ENCODE measurements at places on chromosomes 16 and 17.

DNA sequence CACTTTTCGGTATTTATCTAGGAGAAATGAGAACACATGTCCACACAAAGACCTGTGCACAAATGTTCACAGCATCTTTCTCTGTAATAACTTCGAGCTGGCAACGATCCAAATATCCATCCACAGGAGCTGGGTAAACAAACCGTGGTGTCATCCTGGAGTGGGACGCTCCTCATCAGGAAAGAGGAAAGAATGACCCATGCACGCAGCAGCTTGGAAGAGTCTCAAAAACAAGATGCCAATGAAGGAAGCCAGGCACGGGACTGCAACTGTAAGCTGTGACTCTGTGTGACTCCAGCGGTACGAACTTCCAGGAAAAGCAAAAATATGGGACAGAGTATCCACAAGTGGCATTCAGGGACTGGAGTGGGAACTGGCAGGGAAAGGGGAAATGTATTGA lies 36.7 kb upstream of the CIBAR2 start:
- DNase-seq, result no peak

- DNase-seq, result no peak
These were observed 13.6 kb downstream of the ZC3H7A start for GRCh38 chr16:11783319-11784037.

DNA sequence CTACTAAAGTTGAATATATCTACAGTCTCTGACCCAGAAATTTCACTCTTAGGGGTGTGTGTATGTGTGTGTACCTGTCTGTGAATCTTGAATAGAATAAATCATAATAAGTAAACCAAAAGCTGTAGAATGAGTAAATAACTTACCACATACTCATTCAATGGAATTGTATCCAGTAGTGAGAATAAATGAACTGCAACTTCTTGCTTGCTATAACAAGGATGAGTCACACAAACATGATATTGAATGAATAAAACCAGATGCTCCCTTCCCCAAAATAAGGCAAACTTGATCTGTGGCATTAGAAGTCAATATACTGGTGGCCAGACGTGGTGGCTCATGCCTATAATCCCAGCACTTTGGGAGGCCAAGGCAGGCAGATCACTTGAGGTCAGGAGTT lies 259.8 kb upstream of the MON1B start:
- no peak for DNase-seq

GRCh38 chr16:55489119-55489955 lies 10.3 kb downstream of the MMP2 start:
- no peak for DNase-seq

DNA sequence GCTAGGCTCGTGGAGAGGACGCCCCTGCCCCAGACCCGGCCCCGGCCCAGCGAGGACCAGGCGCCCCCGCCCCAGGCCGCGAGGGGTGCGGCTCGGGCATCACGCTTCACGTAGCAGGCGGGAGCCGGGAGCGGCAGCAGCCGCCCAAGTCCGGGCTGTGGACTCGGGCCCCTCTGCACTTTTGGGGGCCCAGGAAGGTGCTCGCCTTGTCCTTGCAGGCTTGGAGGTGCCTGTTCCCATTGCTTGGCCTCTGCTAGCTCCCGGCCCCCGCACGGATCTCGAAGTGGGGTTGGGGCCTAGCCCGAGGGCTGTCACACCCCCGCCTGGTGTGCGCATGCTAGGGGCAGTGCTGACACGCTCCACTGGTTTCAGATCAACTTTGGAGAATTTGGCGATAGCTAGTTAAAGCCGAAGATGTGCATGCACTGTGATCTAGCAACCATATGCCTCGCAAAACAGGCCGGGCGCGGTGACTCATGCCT lies 55.7 kb downstream of the WSB1 start:
- DNase-seq, result no peak

GRCh38 chr17:36817483-36818048 lies 119.7 kb upstream of the LHX1 start:
- DNase-seq, result no peak

DNA sequence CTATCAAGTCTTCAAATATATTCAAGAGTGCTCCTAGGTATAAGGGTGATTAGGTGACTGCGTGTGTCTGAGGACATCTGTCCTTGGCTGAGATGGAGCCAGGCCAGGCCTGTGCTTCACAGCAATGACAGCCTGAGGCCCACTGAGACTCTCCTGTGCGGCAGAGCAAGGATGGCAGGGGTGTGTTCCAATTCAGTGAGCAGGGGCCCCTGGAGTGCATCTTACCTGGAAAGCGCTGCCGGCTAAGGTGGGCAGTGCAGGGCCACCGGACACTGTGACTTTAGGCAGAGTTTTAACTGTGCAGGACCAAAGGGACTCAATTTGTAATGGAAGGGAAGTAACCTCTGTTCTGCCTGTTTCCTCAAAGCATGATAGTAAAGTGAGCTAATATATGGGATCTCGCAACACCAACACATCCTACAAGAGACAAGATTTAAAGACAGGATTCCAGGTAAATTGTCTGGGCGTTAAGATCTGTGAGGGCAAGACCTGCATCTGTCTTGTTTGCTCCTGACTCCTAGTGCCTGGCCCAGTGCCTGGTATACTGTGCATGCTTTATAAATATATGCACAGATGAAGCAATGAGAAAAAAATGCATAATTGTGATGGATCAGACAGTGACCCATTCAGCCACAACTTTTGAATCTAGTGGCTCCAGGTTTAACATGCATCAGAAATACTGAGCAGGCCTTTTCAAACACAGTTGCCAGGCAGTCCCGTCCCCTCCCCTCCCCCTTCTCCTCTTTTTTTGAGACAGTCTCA lies 86.7 kb downstream of the MRC2 start:
- no peak for DNase-seq

GRCh38 chr17:63626551-63627180 lies 4.4 kb downstream of the MAP3K3 start:
- no peak for DNase-seq

GRCh38 chr17:63480826-63481487 lies 4.1 kb downstream of the ACE start:
- DNase-seq, result no peak

GRCh38 chr17:57107498-57108101 lies 22.6 kb downstream of the AKAP1 start:
- no peak for DNase-seq

DNA sequence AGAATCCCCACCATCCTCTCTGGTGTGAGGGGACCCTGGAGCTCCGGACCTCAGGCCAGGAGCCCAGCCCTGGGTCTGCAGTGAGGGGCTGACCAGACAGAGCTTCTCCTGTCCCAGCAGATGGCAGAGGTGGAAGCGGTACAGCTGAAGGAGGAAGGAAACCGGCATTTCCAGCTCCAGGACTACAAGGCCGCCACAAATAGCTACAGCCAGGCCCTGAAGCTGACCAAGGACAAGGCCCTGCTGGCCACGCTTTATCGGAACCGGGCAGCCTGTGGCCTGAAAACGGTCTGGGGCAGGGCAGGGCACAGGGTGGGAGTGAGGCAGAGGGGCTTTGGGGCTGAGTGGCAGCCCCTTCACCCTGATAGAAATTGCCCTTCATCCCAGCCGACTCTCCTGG lies 527 bp downstream of the UNC45B start:
- DNase-seq, result no peak

DNA sequence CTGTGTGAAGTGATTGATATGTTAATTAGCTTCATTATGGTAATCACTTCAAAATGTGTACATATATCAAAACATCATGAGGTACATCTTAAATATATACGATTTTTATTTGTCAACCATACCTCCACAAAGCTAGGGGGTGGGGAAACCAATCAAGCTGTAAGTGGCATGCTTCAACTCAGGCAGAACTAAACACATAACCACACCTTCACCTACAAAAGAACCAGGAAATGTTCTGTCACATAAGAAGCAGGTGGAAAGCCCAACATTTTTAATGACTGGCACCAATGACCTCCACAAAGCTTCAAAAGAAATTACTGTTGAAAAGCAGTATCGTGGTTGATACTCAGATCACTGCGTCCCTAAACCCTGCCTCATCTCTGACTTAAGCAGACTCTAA lies 867.7 kb upstream of the EEF2KMT start:
- no peak for DNase-seq

GRCh38 chr16:51982715-51983680 lies 563.9 kb downstream of the TOX3 start:
- DNase-seq, result no peak

DNA sequence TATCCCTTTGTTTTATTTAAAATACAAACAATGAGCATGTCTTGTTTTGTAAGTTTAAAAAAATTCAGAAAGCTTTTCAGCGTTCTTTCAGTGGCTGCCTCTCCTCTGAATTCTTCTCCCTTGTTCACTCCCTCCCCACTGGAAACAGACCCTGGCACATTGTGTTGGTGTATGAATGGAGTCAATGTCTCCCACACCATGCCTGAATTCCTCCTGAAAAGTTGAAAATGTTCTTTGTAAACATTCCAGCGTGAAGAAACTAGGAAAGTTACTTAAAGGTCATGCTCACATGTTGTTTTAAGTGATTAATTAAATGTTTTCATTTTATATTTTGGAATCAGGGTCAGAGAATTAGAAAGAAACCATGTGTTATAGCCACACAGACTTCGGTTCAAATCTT lies 136.9 kb upstream of the DYNLRB2 start:
- DNase-seq, result no peak

DNA sequence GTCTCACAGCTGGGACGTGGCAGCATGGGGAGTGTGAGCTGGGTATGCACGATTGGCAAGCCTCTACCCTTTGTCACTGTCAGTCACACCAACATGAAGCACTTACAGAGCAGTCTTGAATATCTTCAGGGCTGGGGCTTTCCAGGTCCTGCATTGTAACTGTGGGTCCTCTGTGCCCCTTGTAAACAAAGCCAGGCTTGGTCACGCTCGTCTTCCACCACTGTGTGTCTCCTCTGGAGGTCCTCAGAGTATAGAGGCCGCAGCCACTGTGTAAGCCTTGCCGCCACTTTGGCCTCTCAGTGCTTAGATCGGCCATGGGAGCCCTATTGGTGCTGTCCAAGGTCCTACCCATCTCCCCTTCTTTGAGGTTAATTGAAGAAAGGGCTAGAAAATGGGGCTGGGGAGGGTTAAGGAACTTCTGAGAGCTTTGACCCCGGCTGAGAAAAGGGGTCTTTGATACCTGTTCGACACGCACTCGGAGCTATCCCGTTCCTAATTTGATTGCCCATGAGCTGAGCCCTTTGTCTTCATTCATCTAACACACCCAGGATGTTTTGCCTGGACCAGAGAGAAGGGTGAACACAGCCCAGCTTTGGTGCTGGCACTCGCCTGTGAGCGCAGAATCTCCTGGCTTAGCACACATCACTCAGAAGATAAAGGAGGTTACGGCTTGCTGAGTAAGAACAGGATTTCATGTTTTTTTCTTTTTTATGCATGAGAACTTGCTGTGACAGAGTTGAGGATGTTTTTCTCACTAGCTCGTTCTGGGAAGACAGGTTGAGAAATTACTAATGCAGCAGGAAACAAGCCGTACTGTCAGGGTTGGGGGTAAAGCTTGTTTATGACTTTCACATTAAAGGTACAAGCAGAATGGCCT lies 267.9 kb downstream of the CPPED1 start:
- DNase-seq, result no peak

DNA sequence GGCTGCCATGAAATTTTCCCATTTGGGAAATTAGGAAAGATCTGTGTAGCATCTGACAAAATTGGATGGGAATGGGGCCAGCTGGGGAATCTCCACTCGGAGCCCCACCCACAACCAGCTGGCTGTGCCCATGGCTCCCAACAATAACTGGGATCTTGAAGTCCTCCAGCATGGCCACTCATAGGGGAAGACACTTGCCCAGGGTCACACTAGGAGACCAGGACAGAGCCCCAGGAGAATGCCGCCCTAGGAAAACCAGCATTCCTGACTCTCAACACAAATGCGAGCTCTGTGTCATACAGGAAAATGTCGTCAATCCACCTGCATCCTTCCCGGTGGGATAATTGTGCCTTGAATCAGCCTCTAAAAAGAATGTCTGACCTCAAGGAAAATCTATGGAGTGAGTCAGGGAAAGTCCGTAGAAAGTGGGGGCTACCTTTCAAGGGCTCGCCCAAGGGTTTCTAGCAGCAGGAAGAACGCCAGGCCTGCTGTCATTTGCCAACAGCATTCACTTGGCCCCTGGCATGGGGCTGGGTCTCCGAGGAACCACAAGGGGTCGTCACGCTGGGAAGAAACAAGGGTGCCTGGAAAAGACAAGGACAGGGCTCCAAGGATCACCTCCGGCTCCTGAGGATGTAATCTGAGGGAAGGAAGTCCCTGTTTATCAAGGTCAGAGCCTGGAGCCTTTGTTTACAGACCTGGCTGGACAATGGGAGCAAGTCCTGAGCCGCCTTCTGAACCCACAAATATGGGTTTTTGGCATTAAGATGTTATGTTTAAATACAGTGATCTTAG lies 15.9 kb downstream of the CDH5 start:
- no peak for DNase-seq

- DNase-seq, result no peak
These were observed 25.8 kb upstream of the NAT9 start for GRCh38 chr17:74801896-74802295.

DNA sequence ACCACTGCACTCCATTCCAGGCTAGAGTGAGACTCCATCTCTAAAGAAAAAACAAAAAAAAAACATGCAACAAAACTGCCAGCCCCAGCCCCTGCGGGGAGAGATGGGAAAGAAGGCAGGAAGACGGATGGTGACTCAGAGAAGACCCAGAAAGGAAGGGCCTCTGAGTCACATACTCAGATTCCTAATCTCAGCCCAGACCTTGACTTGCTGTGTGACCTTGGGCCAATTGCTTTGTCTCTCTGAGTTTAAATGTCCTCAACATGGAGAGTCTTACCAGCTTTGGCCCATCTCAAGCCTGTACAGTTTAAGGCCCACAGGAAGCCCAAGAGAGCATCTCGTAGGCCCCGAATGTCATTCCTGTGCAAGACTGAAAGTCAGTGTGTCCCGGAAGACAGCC lies 86.5 kb upstream of the LHX1 start:
- DNase-seq, result no peak

- no peak for DNase-seq
These were observed 32.3 kb downstream of the SNTB2 start for GRCh38 chr16:69219279-69219678.

GRCh38 chr17:29593591-29594518 lies 923 bp downstream of the ANKRD13B start:
- no peak for DNase-seq

DNA sequence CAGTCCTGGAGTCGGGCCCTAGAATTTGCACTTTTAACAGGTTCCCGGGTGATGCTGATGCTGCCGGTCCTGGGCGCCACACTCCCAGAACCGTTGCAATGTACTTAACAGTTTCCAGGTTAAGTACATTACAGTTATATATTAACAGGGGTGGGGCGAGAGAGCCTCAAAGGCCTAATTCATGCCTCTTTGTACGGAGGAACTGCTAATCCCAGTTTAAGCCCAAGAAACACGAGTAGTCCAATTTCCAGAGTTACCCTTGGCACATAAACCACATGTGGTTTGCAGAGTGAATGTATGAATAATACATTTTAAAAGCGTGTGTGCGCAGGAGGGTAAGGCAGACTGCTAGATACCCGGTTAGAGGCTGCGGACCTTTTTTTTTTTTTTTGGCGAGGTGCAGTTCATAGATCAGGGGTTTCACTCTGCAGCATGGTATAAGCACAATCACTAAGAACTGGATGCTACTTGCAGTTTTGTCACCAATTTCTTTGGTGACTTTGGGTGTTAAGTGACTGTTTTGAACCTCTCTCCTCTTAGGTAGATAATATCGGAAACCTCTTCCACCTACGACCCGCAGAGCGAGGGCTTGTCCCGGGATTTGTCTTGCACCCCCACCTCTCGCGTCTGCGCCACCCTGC lies 713 bp downstream of the COX11 start:
- DNase-seq, result no peak

All from omental fat pad (tissue), 4 donors.